ENCODE measurements at places on chromosomes 7 and 10.

DNA sequence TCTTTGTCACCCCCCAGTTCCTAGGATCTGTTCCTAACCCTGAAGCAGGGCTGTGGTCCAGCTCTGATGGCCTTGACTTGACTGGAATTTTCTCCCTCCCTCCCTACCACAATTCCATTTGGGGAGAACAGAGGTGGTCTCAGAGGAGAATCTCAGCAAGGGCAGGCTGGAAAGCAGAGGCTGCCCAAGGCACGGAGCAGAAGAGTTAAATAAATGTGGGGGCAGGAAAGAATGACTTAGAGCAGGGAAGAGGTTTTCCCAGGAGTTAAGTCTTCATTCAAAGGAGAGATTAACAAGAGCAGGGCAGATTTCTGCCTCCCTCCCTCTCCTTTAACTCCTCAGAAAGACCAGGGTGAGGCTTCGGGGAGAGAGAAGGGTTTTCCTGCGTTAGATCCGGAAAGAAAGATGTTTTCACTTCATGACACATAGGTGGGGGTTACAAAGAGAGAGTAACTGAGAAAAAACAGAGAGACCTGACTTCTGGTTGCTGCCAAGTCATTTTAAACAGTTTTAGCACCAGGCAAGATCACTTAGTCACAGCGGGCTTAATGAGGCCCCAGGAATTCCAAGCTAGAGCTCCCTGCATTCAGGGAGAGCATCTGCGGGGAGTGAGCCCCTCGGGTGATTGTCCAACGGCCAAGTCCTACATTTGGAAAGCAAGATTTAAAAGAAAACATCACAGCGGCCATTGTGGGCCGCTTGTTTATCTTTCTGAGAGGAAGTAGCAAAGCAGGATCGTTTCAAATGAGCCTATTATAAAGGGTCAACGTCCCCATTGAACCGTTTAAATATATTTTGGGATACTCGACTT, 78.7 kb downstream of the ARHGAP22 start:
- DNase-seq = no peak

GRCh38 chr10:76774987-76775603, 862.5 kb downstream of the KCNMA1 start:
- DNase-seq = no peak

GRCh38 chr7:69858471-69858870, 260.2 kb downstream of the AUTS2 start:
- no peak for DNase-seq

DNA sequence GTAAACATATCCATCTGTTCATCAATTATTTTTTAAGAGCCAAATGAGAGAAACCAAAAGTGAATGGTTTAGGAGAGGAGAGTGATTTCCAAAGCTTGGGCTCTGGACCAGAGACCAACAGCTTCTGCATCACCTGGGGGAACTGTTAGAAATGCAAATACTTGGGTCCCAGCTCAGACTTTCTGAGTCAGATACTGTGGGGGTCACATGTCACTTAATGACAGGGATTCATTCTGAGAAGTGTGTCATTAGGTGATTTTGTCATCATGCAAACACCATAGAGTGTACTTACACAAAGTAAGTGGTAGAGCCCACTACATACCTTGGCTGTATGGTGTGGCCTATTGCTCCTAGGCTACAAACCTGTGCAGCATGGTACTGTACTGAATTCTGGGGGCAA, 128.5 kb upstream of the PRR15 start:
- DNase-seq = no peak
